Activated CD4-positive, alpha-beta memory T cell treated with anti-CD3 and anti-CD28 coated beads for 36 hours (primary cell): ENCODE measurements at places on chromosomes 3 and 15.

GRCh38 chr15:31221936-31222515, 104.6 kb upstream of the KLF13 start:
- no peak for DNase-seq

DNA sequence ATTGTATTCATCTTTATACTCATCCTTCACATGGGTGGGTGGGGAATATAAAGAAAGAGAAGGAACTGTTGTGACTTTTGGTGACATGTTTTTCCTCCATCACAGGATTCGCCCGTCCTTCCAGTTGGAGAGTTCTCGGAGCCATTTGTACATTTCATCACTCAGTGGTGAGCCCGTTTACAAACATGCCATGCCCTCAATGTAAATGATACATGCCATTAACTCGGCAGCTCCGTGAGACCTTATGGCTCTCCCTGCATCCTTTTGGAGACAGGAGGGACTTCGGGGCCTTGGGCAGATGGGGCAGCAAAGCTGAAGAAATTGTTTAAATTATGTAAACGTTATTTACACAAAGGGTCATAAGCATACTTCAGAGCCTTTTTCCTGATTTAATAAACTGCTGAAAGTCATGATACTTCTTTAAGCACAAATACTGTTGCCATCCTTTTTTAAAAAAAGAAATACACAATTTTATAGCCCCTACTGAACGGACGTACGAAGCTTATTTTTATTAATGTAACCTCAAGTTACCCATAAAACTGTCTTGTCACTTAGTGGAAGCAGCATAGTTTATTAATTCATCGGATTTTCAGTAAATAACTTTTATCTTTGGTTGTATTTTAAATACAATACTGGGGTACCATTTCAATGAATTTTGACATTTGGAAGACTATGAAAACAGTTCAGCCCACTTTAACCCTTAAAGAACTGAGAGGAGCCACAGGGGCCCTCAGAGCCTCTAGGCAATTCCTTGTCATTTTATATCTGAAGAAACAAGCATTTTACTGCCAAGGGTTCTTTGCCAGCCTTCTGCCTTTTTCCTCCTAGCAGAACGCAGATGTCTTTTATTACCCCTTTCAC, 55.6 kb upstream of the SKOR1 start:
- no peak for DNase-seq

DNA sequence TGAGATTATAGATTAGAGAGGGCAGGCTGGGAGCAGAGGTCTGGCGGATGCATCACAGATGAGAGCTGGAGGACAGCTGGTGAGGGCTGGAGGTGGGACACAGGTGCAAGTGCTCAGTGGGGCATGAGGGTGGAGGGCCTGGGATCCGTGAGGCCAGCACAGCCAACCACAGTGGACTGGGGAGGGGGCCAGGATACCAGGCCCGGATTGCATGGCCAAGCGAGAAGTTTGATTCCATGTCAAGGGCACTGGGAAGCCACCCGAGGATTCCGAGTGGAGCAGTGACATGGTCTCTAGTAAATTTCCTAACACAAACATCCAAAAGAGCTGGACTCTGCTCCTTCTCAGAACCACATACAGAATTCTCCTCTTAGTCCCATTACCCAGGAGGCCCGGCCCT, 44.0 kb upstream of the SLC41A3 start:
- DNase-seq, result peak; percentile 2

DNA sequence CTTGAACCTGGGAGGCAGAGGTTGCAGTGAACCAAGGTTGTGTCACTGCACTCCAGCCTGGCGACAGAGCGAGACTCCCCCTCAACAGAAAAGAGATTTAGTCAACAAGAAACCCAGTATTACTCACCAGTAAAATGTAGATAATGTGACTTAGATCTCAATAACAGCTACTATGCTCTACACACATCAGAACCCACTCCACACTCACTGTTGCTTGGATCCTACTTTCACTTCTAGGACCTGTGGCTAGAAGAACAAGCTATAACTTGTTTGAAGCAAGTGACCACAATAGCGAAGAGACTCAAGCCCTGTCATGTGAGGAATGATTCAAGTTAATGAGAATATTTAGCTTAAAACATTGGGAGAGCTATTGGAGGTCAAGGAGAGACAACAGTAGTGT, 100.7 kb downstream of the ANXA2 start:
- peak; percentile 22 for DNase-seq

DNA sequence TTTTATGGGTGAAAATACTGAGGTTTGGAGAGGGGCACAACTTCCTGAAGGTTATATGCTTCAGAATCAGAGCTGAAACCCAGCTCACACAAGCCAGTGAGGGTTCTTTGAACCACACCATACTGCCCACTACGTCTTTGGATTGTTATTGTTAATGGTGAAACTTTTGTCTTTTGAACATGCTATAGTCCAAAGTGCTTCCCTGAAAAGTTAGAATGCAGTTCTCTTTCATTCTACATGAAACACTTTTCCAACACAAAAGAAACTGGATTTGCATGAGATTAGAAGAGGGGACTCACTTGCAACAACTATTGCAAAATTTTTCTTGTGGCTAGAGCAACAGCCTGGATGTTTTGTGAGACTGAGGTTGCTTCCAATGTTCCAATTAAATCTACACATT, 473.6 kb downstream of the SOX2 start:
- no peak for DNase-seq

DNA sequence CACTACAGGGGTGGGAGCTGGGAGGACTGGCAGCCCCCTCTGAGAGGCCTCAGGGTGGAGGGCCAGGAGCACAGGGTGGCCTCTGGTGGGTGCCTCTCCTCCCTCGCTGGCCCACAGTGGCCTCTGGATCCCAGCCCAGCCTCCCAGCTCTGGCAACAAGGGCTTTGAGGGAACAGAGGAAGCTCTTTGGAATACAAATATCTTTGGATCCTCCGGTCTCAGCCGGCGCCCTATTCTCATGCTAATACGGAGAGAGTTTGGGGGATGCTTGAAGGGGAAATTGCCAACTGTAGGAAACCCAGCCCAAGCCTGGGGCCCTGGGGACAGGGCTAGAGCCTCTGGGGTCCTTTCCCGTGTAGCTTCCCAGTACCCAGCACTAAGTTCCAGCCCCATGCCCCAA, 33.4 kb upstream of the INSYN1 start:
- no peak for DNase-seq
